ENCODE measurements at places on chromosomes 2 and 18.

DNA sequence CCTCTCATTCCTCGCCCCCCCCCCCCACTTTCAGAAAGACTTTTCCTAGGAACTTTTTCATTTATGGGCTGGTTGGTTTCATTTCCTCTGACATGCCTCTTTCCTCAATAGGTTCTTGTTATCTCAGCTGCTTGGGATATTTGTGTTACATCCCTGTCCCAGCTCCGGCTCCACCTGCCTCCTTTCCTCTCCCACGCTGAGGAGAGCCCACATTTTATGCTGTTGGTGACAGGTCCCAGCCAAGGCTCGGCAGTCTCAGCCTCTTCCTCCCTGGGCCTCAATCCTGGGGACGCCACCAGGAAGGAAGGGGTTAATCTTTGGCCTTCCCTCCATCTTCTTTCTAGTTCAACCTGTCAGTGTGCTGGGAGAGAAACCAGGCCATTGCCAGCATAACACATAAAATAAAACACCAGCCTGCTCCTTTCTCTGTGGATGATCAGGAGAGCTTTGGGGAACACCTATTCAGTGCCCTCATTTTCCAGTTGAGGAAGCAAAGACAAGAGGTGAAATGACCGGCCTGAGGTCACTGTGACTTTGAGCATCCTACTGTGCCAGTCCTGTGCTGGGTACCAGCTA lies 216.9 kb upstream of the TNP1 start:
- no peak for DNase-seq

DNA sequence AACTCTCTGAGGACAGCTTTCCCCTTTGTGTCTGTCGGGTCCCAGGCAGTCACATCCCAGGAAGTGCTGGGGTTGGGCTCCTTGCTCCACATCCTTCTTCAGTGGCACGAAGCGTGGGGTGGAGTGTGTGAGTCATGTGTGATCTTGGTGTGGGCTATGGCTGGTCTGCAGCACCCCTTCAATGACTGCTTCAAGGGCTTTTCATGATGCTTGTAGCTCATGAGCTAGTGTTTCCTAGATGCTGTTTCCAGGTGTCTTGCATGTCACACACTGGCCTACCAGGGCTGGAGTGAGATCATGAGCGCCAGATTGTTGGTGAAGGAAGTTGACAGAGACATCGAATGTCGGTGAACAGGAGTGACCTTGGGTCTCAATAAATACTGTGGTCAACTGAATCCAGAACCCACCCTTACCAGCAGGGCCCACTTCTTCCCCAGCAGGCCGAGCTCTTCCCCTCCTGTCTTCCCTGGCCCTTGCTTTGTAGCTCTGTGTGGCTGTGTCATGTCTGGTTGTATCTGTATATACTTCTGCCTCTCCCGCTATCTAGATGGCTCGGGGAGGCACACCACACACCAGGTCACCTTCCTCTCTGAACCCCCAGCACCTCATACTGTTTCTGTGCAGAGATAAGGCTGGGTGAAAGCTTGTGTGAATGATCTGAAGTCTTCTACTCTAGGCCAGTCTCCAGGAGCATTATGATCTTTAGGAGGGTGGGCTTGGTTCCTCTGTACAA lies 3.8 kb downstream of the C2orf92 start:
- DNase-seq = no peak

- DNase-seq = no peak
These were observed 2.6 kb downstream of the SATB2 start for GRCh38 chr2:199455210-199455544.

DNA sequence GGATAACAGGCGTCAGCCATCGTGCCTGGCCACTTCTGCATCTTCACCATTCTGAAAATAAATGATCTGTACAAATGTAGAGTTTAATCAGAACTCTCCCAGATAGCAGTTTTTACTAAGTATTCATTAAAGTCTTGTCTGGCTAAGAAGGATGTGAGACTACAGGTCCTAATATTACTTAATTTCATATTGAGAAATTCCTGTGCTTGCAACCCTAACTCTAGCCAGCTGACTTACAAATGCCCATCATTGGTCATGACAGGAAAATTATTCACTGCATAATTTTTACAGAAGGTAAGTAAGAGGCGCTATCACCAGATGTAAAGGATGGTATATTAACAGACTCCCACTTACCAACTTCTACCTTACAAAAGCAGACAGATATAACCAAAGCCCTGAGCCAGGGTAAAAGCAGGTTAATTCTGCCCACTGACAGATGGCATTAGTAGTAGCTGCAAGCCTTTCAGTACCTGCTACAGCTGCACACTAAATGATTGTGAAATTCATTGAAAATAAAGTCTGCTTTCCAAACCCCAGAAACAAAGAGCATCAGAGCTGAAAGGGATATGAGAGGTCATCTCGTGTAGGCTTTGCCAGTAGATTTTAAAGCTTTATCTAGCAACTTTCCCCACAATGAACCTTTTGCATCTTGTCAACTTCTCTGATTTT lies 271.3 kb upstream of the STON1 start:
- DNase-seq = no peak

- DNase-seq = no peak
These were observed 34.0 kb downstream of the BMPR2 start for GRCh38 chr2:202410092-202410491.

- no peak for DNase-seq
These were observed 400.2 kb upstream of the MYT1L start for GRCh38 chr2:2731101-2731815.

DNA sequence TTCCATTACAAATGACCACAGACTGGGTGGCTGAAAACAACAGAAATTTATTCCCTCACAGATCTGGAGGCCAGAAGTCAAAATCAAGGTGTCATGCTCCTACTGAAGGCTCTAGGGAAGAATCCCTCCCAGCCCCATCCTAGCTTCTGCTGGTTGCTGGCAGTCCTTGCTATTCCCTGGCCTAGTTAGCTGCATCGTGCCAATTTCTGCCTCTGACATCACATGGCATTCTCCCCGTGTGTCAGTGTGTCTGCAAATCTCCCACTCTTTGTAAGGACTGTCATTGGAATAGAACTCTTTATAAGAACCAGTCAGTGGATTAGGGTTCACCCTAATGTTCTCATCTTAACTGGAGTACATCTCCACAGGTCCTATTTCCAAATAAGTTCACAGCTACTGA lies 30.5 kb upstream of the NCKAP5 start:
- no peak for DNase-seq

DNA sequence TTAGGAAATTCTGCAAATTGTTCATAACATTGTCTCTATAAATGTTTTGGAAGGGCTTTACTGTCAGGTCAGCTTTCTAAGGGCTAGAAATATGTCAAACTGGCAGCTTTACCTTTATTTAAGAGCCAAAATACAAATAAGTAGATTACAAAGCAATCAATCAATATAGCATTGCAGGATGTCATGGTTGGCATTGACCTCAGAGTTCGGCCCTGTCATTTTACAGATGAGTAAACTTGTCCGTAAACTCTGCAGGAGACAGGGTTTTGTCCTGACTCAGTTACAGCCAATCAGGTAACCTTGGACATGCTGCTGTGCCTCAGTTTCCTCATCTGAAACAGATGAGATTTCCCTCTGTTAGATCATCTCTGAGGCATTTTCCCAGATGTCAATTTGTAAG lies 25.9 kb upstream of the ZEB2 start:
- no peak for DNase-seq

DNA sequence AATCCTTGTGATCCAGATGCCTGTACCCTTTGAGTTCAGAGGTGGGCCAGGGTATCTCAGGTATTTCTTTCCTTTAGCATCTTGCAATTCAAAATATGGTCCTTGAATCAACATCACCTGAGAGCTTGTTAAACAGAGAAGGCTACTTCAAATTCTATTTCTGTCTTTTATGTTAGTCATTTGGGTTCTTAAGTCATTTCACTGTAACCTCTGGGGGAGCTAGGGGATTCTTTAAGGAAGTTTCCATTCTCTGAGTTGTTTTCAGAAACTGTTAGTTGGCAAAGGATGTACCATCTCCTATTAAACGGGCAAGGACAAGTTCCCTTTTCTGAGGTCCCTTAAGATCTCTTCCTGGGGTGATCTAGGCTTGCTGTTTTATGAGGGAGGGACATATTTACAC lies 16.6 kb downstream of the CFLAR start:
- no peak for DNase-seq

All from activated CD8-positive, alpha-beta memory T cell treated with anti-CD3 and anti-CD28 coated beads for 48 hours (primary cell).